ENCODE measurements at places on chromosomes 5 and 9. TPM values are rescaled to one million over a fixed set of nuclear protein-coding genes. Genes with fewer than 3 reads are reported as not detected.

DNA sequence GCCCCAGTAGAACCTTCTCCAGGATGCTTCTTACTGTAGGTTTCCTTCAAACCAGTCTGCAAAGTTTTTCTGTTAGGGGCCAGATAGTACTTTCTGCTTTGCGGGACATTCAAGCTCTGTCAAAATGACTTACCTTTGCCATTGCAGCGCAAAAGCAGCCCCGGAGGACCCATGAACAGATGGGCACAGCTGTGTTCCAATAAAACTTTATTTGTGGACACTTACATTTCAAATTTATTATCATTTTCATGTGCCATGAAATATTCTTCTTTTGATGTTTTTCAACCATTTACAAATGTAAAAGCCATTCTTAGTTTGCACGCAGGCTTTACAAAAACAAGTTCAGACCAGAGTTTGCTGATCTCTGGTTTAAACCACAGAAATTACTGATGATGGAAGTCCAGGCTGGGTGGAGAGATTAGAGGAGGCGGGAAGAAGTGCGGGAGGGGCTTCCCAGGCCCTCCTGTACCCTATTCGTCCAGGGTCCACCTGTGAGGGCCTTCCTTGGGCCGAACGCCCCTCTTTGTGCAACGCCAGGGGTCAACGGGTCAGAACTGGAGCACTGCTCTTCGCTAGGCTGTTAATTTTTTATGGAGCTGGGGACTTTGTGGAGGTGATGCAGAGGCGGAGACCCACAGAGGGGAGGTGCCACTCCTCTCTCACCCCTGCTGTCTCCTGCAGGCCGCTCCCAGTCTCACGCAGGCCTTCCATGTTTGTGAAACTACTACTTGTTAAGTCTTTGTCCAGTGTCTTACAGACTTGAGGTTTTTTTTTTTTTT, 7.6 kb upstream of the ASS1 start:
- peak; percentile 17 for DNase-seq

GRCh38 chr5:1037671-1038416, 29.2 kb downstream of the NKD2 start:
- DNase-seq: no peak

LCN9 gene
- not detected for total RNA-seq

UGT3A2 gene
- not detected for total RNA-seq

RMND5B gene
- total RNA-seq: 54.2 TPM

DNA sequence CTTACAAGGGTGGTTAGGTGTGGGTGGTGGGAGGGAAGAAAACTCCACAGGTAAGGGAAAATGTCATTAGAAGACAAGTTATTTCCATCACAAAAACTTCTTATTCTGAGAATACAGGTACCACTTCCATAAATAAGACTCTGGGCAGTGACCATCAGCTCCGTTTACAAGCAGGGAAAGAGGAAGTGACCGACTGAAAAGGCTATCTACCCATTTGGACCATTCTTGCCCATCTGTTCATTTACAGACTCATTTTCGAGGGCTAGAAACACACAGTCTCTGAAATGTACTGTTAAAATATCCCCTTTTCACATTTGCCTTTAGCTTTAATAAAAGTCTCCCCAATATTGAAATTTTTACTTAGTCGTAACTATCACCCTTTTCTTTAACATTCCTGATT, 79.5 kb downstream of the TTC39B start:
- no peak for DNase-seq

- DNase-seq: no peak
These were observed 104.1 kb downstream of the CD180 start for GRCh38 chr5:67092535-67092934.

Data from mucosa of descending colon (tissue), 3 donors.